ENCODE measurements at places on chromosomes 3 and 15.
A peak's percentile ranks its signal among the peaks of the same experiment; 100 is the strongest.

- DNase-seq, result no peak
Observed at GRCh38 chr3:4476496-4476895, 9.4 kb upstream of the SUMF1 start.

DNA sequence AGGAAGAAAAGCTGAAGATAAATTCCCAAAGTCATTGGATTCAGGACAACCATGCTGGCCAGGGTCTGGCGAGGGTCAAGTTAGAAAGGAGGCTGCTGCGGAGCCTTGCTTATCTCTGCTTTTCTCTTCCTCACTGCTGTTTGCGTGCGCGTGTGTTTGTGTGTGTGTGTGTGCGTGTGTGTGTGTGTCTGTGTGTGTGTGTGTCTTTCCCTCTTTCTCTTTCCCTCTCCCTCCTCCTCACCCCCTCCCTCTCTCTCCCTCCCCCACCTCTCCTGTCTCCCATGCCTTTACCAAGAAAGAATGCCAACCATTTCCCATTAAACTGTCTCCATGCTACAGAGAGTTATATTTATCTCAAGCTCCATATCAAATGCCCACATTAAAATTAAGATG lies at the start of gene COLQ:
TSS of gene COLQ (minus strand) at position 134 of the 393 bp plus-strand sequence. CDS start at position 53, 81 bp downstream.
- DNase-seq, result no peak

DNA sequence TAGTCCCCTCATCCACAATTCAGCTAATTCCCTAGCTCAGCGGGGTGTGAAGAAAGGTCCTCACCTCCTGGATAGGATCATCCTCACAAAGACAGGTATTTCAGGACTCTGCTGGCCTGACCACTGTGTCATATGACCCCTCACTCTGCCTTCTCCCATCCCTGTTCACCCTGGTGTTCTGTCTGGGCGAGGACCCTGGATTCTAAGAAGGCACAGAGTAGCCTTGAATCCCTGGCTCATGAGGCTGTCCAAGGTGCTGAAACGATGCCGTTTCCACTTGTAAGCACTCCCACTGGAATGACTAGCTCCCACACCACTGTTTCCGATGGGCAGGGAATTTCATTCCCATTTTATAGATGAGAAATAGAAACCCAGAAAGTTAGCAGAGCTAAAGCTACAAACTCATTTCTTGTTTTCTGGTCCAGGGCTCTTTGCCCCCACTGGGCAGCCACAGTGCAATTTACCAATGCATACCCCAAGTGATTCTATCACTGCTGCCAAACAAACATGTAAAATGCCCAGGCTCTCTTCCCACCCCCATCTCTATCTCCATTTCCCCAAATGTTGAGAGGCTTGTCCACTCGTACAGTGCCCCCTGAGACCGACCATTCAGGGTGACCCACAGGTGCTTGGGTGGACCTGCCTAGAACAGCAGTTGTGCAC lies 83.2 kb downstream of the RAB11A start:
- DNase-seq, result no peak

- no peak for DNase-seq
Observed at GRCh38 chr15:60373745-60374144, 24.0 kb downstream of the ANXA2 start.

GRCh38 chr3:136075218-136075808 lies 109.8 kb downstream of the PPP2R3A start:
- DNase-seq, result peak; percentile 1

DNA sequence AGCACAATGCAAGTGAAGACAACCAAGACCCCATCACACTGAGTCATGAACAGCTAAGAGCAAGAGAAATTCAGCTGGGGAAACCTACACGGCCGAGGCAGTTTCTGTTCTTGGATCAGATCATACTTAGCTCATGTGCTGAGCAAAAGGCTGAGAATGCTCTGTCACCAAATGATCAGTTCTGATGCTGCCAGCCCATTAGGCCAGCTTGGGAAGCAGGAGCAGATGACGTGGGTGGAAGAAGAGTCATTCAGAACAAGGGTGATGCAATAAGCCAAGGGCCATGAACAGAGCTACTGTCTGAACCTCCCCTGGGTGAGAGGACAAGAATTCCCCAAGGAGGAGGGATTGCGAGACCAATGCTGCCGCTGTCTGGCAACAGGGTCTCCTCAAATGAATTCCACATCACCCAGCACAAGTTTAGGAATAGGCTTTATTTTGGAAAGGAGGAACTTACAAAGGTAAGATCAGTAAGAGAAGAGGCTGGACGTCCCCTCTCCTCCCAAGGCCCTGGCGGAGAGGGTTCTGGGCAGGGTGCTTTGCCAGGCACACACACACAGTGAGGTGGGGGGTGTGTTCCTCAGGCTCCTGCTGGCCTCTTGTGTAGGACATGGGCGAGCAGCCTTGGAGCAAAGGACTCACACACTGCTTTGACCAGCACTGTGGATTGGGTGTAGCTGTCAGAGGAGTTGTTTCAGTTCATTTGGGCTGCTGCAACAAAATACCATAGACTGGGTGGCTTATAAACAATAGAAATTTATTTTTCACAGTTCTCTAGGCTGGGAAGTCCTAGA lies 65.6 kb upstream of the CTXND1 start:
- no peak for DNase-seq

DNA sequence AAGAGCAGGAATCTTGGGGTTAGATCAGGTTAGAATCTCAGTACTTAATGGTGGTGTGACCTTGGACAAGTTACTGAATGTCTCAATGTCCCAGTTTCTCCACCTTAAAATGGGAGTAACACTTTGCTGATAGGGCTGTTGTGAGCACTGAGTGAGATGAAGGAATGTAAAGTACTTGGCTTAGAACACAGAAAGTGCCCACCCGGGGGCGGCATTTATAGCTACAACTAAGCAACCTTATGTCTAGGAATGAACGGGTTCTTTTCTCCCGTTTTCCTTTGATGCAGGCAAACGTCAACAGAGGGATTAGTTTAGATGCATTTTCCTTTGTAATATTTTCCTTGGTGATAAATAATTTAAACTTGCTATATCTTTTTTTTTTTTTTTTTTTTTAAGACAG lies 176.6 kb downstream of the USP13 start:
- no peak for DNase-seq

- DNase-seq, result no peak
Observed at GRCh38 chr15:31974855-31975829, 55.2 kb upstream of the CHRNA7 start.

- DNase-seq, result no peak
Observed at GRCh38 chr3:196640297-196641018, 964 bp downstream of the NRROS start.

- no peak for DNase-seq
Observed at GRCh38 chr15:65414841-65415621, 7.7 kb downstream of the IGDCC4 start.

GRCh38 chr3:129000742-129001100 lies 383 bp upstream of the EFCC1 start:
- DNase-seq, result no peak

GRCh38 chr3:167723025-167723512 lies 11.6 kb downstream of the PDCD10 start:
- DNase-seq, result no peak

DNA sequence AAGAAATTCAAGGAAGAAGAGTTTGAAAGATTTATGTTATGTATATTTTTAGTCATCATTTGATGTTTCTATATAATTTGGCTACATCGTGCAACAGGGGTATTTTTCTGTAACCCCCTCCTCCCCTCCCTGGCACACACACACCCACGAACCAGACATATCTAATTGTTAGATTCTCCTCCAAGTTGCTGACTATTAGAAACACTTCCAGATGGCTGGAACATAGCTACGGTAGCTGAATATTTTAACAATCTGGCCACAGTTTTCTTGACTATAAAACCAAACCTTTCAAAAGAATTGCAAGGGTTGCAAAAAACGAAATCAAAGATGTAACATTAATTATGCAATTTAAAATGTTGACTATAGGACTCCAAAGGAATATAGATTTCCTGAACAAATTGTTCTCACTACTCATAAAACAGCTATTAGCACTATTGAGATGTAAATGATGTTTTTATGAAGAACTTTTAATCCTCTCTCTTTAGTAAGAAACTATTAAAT lies 154.4 kb downstream of the CHL1 start:
- DNase-seq, result no peak

DNA sequence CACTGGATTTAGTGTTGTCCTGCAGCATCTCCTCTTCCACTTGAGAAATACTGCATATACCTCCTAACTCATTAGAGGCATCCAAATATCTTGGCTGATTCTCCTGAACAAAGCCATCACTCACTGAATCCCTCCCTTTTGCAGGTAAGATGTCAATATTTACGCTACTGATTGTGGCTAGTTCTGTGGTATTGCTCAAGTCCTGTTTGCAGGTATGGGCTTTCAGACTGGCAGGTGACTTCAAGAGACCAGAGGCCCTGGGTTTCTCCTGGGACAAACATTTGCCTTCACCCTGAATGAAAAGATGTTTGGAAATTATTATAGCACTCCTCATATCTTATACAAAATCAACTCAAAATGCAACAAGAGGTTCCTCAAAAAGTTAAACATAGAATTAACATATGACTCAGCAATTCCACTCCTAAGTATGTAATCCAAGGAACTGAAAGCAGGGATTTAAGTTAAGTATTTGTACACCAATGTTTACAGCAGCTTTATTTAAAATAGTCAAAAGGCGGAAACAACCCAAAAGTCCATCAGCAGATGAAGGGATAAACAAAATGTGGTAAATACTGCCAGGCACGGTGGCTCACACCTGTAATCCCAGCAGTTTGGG lies 18.6 kb downstream of the NEK4 start:
- DNase-seq, result no peak

DNA sequence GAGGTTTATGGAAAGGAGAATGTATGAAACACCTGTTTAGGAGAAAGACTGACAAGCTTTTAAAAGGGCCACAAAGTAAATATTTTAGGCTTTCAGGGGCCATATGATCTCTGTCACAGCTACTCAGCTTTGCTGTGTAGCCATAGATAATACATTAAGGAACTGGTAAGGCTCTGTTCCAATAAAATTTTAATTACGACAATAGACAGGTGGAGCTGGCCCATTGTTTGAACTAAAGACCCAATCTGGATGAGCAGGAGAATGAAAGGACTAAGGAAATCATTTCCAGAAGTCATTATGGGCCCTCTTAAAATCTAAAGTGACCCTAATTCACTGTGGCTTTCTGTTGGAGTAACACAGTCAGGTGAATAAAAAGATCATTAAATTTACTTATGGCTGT lies 48.5 kb upstream of the SLC12A8 start:
- DNase-seq, result no peak

DNA sequence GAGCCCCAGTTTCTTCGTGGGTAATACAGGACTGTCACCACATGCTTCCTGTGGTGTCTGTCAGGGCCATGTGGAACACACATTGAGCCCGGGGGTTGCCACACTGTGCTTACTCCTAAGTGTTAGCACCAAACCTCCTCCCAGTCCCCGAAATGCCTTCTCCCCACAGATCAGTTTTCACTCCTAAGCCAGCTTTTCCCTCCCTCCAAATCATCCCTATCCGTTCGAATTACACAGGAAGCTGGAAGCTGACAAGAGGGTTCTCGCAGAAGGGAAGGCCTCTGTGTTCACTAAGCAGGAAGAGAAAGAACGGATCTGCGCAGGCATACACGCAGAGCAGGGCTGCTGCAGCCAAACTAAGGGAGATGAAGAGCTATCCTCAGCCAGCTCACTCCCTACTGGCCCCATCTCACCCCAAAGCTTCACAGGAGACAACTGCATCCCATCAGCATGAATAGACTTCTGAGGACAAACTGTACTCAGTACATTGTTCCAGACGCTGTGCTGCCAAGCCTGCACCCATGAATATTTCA lies 32.3 kb downstream of the XXYLT1 start:
- DNase-seq, result no peak

DNA sequence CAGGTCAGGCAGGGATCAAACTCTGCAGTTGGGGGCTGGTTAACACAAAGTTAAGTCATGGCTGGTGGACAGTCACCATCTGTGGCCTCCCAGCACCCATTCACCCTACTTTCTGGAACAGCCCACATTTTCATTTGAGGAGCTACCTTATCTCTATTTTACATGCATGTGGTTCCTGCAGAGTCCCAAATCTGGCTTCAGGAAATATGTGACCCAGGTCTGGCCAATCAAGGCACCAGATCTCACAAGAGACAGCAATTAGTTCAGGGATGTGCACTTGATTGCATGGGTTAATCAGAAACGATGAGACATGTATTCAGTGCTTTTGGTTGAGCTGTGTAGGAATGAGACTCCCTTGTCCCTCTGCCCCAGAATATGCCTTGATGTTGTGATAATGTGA lies 170.9 kb downstream of the NR2F2 start:
- DNase-seq, result no peak

GRCh38 chr3:99789011-99789721 lies 28.5 kb upstream of the CMSS1 start:
- DNase-seq, result no peak

GRCh38 chr3:194602669-194603171 lies 30.5 kb downstream of the TMEM44 start:
- DNase-seq, result no peak

- DNase-seq, result no peak
Observed at GRCh38 chr3:64033069-64033468, 9.8 kb upstream of the PSMD6 start.

DNA sequence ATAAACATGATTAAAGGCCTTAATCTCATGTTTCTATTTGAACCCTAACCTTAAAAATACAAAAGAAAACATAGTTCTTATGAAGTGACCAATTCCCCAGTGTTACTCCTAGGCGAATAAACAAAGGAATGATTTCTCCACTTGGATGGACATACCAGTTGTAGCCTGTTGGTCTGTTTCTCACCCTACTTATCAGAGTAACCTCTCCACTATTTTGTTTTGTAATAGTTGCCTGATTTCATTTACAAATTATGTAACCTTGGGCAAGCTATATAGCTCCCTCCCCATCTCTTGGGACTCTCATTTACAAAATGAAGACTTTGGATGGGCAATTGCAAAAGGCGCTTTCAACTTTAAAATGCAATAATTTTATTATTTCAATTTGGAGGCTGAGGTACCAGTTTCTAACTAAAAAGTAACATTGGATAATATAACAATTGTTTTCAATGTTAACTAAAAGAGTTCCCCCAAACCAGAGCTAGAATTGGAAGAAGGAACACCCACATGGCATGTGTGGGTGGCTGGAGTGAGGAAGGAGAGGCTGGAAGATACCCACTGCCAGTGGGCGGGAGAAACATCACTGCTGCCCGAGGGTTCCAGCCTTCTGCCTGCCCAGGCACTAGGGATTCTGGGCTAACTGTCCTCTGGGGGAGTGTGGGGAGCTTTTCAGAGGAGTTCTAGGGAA lies 74.2 kb downstream of the RFTN1 start:
- no peak for DNase-seq

DNA sequence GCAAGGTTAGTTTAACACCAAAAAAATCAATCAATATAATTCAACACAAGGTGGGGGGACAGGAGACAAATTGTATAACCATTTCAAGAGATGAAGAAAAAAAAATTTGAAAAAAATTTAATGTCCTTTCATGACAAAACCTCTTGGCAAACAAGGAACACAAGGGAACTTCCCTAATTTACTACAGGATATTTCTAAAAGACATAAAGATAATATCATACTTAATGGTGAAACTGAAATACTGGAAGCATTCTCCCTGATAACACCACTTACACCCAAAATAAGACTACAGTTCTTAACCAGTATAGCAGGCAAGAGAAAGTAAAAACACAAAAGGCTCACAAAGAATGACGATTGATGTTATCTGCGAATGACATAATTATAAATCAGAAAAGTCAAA lies 44.7 kb downstream of the IFT57 start:
- DNase-seq, result no peak

- DNase-seq, result no peak
Observed at GRCh38 chr3:78724859-78725258, 1042.9 kb downstream of the ROBO1 start.

- DNase-seq, result no peak
Observed at GRCh38 chr15:77480859-77481633, 60.4 kb downstream of the HMG20A start.

- no peak for DNase-seq
Observed at GRCh38 chr3:7215706-7216105, 354.8 kb downstream of the GRM7 start.
